Common myeloid progenitor, CD34-positive (primary cell): ENCODE measurements at places on chromosomes 4 and X.

DNA sequence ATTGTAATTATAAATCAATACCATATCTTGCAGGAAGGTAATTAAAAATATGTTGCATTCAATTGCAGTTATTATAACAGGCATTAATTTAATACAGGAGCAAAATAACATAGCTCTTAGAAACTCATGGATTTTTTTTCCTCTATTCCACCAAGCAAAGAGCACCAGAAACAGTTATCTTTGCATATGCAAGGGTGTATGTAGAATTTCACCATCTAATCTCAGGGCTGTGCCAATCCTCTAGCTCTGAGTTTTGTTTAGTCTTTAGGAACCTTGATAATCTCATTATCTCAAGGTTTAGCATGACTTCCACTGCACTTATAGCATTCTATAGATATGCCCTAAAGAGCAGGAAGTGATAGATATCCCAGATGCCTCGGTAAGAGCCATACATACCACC, 197.5 kb downstream of the VEGFC start:
- DNase-seq: no peak

- no peak for DNase-seq
These were observed 156.9 kb downstream of the SOWAHB start for GRCh38 chr4:76740866-76741662.

- no peak for DNase-seq
These were observed 16.4 kb downstream of the NAAA start for GRCh38 chr4:75924309-75924827.

DNA sequence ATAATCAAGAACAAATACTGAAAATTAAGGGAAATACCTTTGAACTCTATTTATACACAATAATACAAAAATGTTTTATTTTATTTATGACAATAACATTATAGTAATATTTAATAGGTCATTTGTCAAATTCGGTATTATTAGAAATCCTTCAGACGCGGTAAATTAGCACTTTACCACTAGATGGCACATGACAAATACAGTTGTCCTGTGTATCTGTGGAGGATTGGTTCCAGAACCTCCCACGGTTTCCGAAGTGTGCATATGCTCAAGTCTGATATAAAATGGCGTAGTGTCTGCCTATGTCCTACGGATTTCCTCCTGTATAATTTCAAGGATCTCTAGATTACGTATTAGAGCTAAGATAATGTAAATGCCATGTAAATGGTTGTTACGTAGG, 8.1 kb upstream of the LINC00632 start:
- DNase-seq: peak; percentile 66

- peak; percentile 87 for DNase-seq
These were observed 300.0 kb downstream of the ANK2 start for GRCh38 chr4:113349430-113349829.

DNA sequence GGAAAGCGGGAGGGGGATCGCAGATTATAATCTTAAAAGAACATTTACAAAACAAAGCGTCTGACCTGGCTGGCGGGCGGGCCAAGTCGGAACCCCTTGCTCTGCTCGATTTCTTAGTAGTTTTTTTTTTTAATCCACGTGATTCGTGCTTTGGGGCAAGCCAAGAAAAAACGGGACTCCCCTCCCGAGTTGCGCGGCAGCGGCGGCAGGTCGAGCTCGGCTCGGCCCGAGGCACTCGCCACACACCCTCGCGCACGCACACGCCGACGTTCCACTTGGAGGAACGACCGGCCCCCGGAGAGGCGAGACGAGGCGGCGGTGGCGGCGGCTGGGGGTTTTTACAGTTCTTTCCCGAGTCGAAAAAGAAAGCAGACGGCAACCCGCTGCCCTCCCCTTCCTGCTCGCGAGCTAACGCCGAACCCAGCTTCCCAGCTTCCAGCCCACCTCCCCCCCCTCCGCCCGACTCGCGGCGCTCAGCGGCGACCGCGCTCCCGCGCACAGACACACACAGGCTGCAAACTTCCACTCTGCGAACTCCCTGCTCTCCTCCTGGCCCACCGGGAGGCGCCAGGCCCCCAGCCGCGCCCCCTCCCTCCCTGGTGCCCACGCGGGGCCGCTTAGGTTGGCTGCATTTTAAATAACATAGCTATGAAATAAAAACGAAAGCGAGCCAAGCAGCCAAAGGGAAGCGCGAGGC, 1.2 kb downstream of the BCOR start:
- DNase-seq: no peak

GRCh38 chr4:25346913-25347312, 30.1 kb upstream of the ANAPC4 start:
- peak; percentile 56 for DNase-seq

- DNase-seq: no peak
These were observed 48.1 kb downstream of the NPY1R start for GRCh38 chr4:163284304-163284703.

DNA sequence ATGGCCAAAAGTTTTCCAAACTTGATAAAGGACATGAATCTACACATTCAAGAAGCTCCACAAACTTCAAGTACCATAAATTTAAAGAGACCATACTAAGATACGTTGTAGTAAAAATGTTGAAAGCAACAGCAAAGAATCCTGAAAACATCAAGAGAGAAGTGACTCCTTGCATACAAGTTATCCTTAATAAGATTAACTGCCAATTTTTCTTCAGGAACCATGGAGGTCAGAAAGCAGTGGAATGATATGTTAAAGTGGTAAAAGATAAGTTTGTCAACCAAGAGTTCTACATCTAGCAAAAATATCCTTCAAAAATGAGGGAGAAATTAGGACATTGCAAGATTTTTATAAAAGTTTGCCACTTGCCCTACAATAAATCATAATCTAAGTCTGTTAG, 43.3 kb downstream of the BMP15 start:
- no peak for DNase-seq

GRCh38 chrX:13598877-13599276, 29.5 kb downstream of the EGFL6 start:
- DNase-seq: peak; percentile 13

GRCh38 chrX:56744996-56745395, 16.0 kb downstream of the NBDY start:
- no peak for DNase-seq

DNA sequence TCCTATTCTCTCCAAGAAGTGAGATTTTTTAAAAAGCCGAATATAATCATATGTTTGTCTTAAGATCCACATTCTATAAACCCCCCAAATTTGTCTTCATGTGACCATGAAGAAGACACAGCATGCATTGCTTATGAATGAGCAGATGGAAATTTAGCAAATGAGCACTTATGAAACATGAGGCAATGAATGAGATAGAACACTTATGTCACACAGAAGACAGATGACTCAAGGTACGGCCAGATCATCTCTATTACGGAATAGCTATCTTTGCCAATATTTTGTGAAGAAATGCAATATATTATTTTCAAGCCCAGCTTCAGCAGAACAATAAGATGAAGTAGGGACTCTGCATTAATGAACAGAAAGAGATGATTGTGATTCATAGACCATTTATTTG, 21.4 kb downstream of the PHEX start:
- DNase-seq: no peak

DNA sequence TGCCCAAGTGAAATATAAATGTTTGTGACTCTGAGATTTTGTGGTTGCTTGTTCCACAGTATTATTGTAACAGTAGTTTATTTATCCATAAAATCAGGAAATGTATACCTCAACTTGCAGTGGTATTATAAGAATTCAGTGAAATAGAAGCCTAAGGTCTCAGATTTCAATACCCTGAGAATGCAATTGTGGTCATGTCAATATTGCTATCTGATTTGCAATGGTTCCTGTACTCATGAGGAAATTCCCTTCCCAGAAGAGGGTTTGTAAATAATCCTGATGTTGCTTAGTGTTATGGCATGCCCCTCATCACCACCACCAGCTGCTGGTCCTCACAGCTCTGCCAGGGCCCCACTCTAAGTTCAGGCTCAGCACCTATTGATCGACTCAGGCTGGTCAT, 67.8 kb downstream of the SLC34A2 start:
- no peak for DNase-seq

DNA sequence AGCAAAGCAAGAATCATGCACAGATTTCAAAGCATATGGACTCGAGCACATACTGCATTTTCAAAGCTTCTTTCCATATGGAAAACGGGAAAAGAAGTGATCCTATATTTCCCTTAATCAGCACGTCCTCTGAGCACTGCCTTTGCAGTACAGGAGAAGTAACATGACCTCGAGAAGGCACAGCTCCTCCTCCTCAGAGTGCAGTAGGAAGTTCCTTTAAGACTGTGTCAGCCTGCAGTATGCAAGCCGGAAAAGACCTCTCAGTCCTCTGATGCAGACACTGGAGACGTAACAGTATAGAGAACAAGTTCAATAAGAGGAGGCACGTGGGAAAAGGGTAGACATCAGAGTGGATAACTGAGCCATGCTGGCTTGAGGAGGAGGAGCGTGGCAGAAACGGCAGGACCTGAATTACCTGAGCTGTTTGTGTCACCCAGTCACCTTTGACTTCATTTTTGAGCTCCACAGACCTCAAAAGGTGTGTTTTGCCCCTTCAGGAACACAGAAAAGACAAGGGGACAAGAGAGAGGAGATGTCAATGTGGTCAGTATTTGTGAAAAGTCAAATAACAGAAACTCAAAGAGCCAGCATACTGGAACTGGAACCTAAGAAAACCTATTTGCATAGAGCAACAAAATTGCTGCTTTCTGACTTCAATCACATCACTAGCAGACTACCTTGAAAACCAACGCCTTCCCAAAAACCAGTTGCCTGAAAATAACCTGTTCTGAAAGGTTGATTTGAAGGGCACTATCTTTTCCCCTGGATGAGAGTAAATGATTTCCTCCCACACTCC, 20.8 kb downstream of the IRF2 start:
- peak; percentile 71 for DNase-seq

- DNase-seq: no peak
These were observed 9.8 kb upstream of the CISD2 start for GRCh38 chr4:102858828-102859464.

DNA sequence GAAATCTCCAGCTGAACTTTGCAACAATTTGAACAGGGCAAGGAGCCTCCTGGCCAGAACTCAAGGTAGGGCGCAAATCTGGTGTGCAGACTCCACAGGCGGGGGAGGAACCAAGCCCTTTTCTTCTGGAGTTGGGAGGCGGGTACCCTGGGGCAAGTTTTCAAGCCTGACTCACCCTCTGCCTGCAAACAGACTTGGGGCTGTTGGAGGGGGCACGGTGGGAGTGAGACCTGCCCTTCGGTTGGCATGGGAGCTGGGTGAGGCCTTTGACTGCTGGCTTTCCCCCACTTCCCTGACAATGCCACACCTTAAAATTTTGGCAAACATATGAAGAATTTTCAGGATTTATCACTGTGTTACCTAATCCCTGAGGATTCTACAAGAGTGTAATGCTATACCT, 709.8 kb upstream of the DIAPH2 start:
- no peak for DNase-seq
